ENCODE measurements at places on chromosomes 7 and 10.

- no peak for DNase-seq
These were observed 29.1 kb downstream of the TES start for GRCh38 chr7:116239434-116239833.

GRCh38 chr10:72832701-72833100 is 60.8 kb upstream of the OIT3 start:
- DNase-seq, result no peak

DNA sequence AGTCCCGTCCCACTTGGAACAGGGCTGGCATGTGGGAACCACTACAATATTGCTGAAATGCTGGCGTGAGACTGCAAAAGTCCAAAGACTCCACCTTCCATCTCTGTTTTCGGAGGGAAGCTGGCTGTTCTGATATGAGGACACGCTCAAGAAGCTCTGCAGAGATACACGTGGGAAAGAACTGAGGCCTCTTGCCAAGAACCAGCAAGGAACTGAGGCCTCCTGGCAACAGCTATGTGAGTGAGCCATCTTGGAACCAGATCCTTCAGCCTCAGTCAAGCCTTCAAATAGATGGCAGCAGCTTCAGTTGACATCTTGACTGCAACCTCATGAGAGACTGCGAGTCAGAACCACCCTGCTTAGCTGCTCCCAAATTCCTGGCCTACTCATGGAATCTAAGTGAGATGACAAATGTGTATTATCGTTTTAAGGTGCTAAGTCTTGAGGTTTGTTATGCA is 30.8 kb downstream of the SGMS1 start:
- no peak for DNase-seq

GRCh38 chr7:6392712-6393666 is 54.8 kb downstream of the DAGLB start:
- no peak for DNase-seq

DNA sequence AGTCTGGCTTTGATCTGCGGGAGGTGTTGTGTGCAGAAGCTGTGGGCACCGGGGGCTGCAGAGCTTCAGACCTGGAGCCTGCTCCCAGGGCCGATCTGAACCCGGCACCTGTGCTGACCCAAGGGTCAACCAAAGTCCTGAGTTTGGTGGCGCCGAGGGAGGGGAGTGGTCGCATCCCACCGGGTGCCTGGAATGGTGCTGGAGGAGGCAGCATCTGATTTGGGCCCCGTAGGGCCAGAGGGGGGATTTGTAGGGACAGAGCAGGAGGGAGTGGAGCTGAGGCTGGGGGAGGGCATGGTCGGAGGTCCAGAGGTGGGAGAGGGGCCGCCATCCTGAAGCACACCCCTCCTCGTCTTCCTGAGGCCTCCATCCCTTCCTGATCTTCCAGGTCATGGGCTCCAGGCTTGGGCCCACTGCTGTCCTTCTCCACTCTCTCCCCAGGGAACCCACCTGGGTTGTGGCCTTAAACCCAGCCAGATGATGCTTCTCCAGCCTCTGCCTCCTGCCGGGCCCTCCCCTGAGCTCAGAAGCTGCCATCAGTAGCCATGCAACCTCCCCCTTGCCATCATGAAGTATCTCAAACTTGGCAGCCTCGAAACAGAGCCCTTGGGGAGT is 112.9 kb downstream of the LHPP start:
- no peak for DNase-seq

DNA sequence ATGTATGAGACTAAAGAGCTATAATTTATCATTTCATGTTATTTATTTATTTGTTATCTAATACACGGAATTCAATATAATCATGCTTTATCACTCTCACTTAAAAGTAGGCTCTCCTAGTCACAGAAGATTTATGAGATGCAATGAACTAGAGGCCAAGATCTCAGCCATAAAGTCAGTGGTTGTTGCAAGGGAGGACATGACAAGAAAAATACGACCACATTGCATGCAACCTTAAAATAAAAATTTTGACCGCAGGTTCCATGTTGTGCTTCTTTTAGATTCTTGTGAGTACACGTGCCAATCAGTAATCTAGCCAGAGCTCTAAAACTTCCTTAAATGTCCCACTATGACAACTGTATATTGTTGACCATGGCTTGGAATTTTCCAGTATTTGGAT is 75.9 kb upstream of the SP8 start:
- no peak for DNase-seq

- DNase-seq, result no peak
These were observed 26.6 kb downstream of the INPP5A start for GRCh38 chr10:132564249-132564605.

DNA sequence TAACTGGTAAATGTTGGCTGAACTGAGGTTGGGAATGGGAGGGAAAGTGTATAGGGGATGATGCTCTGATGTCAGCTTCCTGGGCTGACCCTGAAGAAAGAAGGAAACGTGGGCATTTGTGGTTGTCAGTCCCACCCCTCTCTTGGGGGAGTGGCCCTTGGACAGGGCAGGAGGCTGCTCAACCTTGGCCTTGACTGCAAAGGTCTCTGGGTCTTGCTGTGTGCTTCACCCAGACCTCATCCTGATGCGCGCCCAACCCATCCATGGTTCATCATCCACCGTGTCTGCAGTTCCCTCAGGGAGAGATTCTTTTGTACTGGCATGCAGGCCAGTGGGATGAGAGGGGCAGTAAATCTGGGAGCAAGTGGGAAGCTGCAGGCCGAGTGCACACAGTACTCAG is 4.7 kb upstream of the ZYX start:
- no peak for DNase-seq

GRCh38 chr10:131006458-131007256 is 304.9 kb downstream of the TCERG1L start:
- DNase-seq, result no peak

DNA sequence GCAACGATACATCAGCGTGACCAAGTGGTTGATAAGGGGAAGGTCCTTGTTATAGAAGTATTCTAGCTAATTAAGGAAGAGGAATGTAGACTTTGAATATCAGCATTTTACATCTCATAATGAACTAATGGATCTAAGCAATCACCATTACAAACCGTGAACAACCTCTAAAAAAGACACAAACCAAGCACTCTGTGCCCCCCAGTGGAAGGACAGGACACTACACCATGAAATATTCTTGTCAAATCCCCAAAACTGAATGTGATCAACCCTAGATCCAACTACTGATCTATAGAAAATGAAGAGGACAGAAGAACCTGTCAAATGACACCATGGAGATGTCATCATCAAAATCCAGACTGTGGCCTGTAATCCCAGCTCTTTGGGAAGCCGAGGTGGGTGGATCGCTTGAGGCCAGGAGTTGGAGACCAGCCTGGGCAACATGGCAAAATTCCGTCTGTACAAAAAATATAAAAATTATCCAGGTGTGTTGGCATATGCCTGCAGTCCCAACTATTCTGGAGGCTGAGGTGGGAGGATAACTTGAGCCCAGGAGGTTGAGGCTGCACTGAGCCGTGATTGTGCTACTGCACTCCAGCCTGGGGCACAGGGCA is 111.3 kb upstream of the CARD11 start:
- DNase-seq, result peak; percentile 14

- DNase-seq, result no peak
These were observed 172.3 kb downstream of the CACNB2 start for GRCh38 chr10:18312374-18313139.

GRCh38 chr7:114660126-114660486 is 245.5 kb downstream of the FOXP2 start:
- no peak for DNase-seq

DNA sequence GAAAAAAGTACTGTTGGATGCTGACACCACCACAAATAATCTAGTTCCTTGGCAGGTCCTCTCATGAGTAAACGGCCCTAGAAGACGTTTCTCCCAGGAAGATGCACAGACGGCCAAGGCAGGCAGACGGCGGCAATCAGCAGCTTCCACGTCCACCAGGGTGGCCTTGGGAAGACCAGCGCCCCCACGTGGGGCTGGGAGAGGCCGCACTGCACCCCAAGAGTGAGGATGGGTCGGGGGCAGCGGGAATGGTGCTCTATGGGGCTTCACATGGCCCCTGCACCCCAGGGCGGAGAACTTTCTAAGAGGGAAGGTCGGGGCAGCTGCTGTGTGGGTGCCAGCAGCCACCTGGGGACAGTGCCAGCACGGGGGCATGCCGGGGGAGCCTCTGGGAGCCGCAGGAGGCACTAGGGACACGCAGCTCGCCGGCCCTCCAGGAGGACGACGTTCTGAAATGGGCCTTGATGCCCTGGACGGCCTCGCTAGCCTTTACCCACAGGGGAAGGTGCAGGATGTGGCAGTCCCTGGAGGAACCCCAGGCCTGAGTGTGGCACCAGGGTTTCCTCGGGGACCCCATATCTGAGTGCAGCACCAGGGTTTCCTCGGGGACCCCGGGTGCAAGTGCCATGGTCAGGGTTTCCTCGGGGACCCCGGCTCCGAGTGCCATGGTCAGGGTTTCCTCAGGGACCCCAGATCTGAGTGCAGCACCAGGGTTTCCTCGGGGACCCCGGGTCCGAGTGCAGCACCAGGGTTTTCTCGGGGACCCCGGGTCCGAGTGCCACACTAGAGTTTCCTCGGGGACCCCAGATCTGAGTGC is 539.9 kb downstream of the DNAJB6 start:
- DNase-seq, result no peak

DNA sequence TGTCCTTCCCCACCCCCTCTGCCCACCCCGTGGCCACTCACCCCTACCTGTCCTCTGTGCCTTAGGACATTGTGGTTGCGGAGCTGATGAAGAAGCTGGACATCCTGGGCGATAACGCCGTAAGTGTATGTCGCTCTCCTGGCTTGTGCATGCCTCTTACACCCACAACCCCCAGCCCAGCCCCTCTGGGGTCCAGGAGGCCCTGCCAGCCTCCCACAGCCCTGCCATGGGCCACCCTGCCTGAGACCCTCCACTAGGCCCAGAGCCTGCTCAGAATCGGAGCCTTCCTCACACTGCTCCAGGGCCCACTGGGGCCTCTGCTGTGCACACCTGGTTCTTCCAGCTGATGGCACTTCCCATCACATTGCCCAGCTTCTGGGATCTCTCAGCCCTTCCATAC is 36.8 kb upstream of the DPYSL4 start:
- DNase-seq, result no peak

- DNase-seq, result no peak
These were observed 26.2 kb upstream of the BMPR1A start for GRCh38 chr10:86730227-86730626.

- DNase-seq, result no peak
These were observed 83.0 kb upstream of the KAT6B start for GRCh38 chr10:74743401-74743800.

GRCh38 chr7:74464931-74465886 is 11.5 kb downstream of the GTF2IRD1 start:
- DNase-seq, result no peak

GRCh38 chr7:108059526-108059925 is 56.6 kb upstream of the LAMB1 start:
- no peak for DNase-seq

DNA sequence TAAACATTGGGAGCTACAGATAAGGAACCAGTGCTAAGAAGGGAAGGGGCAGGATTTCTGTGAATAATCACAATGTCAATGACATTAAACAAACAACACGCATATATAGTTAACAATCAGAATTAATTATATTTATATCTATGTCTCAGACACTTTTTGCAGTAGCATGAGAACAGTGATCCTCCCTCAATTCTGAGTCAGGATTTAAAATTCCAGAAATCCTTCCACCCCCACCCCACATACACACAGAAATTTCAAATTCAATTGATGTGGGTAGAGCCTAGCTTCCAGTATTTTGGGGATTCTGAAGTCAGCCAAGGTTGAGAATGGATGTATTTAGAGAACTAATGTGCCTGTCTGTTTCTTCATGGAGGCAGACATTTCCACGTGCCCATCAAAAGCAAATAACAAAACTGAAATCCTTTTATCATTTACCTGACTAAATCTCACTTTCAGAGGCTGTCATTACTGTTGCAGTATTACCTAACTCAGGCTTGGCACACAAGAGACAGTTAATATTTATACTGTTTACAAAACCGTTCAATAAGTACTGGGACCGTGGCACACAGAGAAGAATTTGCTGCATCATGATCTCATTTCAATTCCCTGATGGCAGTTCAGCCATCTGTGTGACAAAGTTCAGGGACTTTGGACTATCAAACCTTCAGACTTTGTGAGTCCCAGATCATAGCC is 116.6 kb upstream of the PALS2 start:
- DNase-seq, result no peak

GRCh38 chr7:129047761-129048160 is 7.2 kb downstream of the TNPO3 start:
- no peak for DNase-seq

DNA sequence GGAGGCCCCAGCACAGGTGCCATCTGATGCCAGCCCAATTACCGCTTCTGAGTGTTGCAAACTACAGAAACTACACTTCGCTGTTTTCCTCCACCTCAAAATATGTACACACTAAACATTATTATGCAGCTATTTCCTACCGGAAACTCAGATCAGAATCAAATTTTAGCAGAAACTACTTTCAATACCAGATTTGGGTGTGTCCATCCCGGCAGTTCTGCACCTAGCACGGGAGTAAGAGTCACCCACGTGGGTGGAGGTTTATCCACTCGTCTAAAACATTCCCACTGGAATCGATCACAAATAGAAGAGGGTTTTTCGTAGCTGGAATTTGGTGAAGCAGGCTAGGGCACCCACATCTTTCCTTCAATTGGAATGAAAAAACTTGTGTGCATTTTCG is 214.4 kb upstream of the PRKCQ start:
- no peak for DNase-seq

- no peak for DNase-seq
These were observed 67.8 kb downstream of the CREM start for GRCh38 chr10:35194471-35194870.

GRCh38 chr7:81138870-81139269 is 220.0 kb upstream of the SEMA3C start:
- no peak for DNase-seq

GRCh38 chr10:102235598-102235920 is 5.8 kb downstream of the PITX3 start:
- no peak for DNase-seq

DNA sequence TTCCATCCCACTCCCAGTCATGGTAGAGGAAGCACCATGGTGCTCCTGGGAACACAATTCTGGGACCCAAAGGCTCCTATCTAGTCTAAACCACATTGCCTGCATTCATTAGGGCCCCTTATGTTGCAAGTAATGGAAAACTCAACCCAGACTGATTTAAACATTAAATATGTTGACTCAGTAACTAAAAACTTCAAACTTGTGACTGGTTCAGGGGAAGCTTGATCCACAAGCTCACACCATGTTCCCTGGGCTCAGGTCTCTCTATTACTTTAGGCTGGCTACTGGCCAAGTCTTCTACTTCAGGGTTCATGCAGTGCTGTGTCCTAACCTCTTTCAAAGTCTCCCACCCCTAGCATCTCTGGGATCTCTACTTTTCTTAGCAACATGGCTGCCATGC is 13.1 kb downstream of the WNT16 start:
- DNase-seq, result no peak

GRCh38 chr10:68334672-68335467 is 2.1 kb upstream of the PBLD start:
- DNase-seq, result no peak

DNA sequence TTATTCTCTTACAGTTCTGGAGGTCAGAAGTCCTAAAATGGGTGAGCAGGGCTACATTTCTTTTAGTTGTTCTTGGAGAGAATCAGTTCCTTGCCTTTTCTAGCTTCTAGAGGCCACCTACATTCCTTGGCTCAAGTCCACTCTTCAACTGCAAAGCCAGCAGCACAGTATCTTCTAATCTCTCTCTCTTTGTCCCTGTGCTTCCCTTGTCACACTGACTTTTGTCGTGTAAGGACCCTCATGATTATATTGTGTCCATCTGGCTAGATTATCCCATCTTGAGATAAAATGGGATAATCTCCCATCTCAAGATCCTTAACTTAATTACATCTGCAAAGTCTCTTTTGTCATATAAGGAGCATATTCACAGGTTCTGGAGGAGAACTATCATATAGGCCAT is 359.0 kb downstream of the ADRA2A start:
- no peak for DNase-seq
